Right cardiac atrium (tissue), 5 donors: ENCODE measurements at places on chromosomes 13 and 19. TPM values are rescaled to one million over a fixed set of nuclear protein-coding genes. Genes with fewer than 3 reads are reported as not detected.

- no peak for DNase-seq
Measured at GRCh38 chr19:28135825-28136224, 1077.1 kb downstream of the UQCRFS1 start.

DNA sequence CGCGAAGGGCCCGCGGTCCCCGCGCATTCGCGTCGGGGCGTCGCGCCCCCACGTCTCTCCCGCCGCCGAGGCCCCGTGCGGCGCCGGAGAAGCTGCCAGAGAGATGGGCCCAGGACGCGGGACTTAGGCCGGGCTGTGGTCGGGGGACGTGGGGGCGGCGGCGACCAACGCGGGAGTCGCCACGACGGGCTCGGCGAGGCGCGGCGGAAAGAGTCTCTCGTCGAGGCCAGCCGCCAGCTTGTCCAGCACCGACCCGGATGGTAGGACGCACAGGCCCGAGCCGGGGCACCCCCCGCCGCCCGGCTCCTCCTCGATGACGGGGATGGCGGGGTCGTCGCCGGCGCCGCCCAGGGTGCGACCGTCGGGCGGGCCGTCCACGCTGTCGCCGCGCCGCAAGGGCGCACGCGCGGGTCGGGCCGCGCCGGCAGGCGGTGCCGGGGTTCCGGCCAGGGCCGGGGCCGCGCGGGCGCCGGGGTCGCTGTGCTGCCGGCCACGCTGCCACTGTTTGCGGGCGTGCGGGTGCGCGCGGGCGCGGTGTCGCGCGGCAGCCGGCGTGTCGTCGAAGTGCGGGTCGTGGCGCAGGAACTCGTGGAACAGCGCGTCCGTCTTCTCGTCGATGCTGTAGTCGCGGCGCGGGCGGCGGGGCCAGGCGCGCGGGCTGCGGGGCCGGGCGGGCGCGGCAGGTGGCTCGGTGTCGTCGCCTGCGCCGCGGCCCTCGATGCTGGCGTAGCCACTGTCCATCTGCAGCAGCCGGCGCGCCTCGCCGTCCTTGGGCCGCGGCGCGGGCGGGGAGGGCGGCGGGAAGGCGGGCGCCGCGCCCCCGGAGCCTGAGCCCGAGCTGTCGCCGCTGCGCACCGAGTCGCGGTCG is 8.5 kb downstream of the CBARP start:
- no peak for DNase-seq

GRCh38 chr13:99973163-99973807 is 1.7 kb upstream of the ZIC5 start:
- no peak for DNase-seq

- DNase-seq = no peak
Measured at GRCh38 chr19:17648097-17648660, 40.0 kb downstream of the UNC13A start.

- no peak for DNase-seq
Measured at GRCh38 chr19:54107876-54108490, 5.3 kb downstream of the NDUFA3 start.

DNA sequence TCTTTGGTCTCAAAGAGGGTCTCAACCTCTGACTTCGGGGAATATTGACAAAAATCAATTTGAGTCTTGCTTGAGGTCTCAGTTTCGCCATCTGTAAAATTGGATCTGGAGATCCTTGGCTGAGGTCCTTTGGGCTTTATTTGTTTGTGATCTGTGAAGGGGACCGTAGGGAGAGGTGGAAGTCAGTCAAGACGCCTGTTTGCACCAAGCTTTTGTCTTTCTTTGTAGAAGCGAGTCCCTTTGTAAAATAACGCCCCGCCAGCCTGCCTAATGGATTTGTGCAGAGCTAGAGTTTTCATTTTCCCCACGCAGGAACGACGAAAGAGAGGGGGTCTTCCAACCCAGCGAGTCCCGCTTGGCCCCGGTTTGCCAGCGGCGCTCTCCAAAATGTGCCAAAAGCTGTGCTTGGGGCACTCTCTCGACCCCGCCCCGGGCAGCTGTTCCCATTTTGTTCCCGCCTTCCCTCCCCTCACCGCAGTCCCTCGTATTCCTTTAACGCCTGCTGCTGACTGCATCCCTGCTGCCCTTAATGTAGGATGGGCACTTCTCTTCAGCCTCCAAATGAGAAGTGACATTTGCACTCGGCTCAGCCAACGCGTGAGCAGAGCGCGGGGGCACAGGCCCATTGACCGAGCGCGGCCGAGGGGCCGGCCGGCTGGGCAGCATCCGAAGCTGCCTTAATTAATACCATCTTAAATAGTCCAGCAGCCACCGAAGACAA is 13.0 kb downstream of the ZIC5 start:
- DNase-seq = no peak

- DNase-seq = no peak
Measured at GRCh38 chr13:90751026-90751425, 596.5 kb upstream of the MIR17HG start.

DNA sequence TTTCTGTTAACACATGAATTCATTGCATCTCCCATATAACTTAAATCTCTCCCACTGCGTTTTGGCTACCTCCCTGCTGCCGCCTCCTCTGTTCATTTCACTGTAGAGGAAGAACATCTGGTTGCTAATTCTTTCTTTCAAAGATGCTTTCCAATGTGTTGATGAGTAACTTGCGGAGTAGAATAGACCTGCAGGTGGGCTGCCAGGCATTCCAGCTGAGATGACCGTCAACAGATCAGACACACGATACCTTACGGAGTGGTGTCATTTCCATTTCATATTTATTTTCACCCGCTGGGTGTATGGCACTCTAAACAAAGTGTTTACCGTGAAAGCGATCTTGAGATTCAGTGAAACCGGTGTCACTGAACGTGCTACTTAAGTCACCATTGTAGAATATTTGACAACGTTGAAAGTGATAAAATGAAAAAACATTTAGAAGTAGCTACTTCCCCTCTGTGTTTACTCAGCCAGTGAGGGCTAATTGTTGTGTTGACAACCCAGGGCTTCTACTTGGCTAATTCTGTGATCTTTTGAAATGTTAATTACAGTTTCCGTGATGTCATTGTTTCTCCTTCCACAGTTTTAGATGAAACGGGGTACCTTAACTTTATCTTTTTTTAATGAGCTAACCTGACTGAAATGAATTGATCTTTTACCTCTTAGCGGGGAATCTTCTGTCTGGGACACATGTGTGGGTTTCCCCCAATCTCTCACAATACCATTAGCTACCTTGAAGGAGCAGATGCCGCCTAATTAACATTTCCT is 228.5 kb upstream of the ARGLU1 start:
- no peak for DNase-seq

- DNase-seq = no peak
Measured at GRCh38 chr13:44573790-44574465, 2.2 kb downstream of the TSC22D1 start.

DNA sequence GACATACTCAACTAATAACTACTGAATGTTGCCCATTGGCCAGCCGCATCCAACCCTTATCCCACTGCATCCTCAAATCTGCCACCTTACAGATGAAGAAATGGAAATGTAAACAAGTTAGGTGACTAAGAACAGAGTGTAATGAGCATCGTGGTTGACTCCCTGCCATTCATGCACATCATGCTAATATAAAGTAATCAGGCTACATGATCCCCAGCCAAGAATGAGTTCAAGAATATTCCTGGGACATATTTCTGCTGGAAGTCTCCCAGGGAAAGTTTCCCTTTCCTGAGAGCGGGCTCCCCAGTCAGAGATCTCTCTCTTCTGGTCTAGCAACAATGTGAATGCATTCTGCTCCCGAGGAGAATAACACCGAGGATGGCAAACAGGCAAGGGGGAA is 55.9 kb upstream of the SERP2 start:
- no peak for DNase-seq

GRCh38 chr13:41621716-41622431 is 164.5 kb downstream of the RGCC start:
- no peak for DNase-seq

DNA sequence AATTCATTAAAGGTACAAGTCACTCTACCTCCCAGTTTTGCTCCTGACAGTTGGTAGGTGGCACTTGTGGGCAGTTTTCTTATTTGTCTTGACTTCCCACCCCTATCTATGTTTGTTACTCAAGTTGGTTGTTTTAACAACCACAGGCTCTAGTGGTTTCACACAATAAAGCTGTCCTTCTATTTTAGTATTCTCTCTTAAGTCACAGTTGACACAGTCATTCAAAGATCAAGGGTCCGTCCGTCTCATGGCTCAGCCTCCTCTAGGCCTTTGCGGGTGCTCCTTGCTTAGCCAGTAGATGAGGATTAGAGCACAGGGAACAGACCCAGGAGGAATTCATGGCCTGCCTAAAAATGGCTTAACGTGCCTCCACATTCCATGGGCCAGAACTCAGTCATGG is 573.7 kb downstream of the IRS2 start:
- DNase-seq = no peak

- DNase-seq = no peak
Measured at GRCh38 chr13:45133396-45134118, 13.2 kb downstream of the GTF2F2 start.

DNA sequence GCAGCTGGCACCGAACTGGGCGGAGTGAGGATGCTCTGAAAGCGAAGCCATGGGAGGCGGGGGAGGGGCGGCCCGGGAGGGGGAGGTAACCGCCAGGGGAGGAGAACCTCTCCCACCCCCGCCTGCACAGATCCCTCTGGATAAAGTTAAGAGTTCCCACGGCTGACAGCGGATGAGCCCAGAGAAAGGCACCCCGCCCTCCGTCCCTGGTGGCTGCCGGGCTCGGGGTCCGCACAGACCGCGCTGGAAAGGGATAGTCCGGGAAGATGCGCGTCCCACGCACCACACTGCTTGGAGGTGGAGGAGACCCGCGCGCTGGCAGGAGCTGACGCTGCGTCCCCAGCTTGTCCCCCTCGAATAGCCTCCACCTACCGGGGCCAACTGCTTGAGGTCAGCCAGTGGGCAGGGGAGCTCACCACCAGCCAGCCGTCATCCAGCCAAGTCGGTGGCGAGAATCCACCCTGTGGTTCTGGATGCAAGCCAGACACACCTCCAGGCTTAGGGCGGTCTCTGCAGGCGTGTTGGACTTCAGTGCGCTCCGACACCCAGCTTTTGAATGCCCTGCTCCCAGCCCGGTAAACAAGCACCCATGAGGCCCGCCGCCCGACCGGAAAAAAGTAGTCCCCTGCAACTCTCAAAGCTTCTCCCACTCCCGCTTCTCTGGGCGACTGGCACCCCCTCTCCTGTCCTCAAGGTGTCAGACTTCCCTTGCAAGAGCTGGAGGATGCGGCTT is at the start of gene TRPC4:
Gene TRPC4, minus strand, starts transcription at position 17 of the 733 bp plus-strand sequence. CDS start 86,439 bp downstream, outside the sequence.
- peak; percentile 64 for DNase-seq

GRCh38 chr13:43661161-43661830 is 125.5 kb downstream of the ENOX1 start:
- no peak for DNase-seq

- DNase-seq = no peak
Measured at GRCh38 chr13:77860507-77860981, 58.1 kb downstream of the EDNRB start.

GRCh38 chr13:26949701-26950502 is 189.3 kb upstream of the GPR12 start:
- DNase-seq = no peak

DNA sequence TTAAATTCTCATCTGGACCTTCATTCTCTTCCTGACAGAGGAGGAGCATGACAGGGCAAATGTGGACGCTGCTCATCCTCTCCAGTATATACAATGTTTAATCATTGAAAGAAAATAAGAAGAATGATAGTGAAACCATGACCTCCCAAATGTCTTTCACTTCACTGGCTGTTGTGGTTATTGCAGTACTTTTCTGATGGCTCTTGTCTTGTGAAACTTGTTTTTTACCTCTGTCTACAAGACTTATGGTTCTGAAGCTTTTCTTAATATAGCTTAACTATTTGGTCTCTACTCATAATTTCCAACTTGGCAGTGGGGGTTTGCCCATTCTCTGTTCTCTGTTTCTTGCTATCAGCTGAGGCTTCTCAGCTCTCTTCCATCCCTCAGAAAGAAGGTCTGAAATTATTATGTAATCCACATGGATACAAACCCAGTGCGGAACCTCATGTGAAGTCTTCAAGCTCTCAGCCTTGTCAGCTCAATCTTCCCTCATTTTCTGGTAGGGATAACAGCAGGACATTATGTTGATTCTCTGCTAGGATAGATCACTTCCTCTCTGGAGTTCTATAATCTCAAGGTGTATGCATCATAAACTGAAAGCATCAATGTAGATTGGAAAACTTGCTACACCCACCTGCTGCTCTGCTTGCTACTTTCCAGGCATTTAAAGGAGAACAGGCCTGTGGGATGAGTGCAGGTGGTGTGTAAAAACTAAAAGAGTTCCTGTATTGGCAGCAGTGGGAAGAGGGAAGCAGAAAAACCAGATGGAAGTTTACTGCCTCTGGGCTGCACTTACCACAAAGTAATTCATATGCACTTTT is 250.3 kb upstream of the HTR2A start:
- DNase-seq = no peak

DNA sequence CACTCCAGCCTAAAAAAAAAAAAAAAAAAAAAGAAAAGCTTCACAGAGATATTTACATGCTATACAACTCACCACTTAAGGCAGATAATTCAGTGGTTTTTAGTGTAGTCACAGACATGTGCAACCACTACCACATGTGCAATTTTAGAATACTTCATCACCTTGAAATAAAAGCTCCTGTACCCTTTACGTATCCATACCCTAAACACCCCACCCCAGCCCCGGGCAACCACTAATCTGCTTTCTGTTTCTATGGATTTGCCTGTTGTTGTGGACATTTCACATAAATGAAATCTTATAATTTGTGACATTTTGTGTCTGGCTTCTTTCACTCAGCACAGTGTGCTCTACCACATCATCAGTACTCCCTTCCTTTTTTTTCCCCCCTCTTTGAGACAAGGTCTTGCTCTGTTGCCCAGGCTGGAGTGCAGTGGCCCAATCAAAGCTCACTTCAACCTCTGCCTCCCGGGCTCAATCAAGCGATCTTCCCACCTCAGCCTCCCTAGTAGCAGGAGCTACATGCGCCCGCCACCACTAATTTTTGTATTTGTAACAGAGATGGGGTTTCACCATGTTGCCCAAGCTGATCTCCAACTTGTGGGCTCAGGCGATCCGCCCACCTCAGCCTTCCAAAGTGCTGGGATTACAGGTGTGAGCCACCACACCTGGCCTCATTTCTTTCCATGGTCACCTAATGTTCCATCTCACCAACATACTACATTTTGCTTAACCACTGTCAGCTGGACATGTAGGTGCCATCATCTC is 4.0 kb downstream of the DDX39A start:
- DNase-seq = no peak

- peak; percentile 49 for DNase-seq
Measured at GRCh38 chr13:34883396-34883795, 58.7 kb upstream of the NBEA start.

The AP1M2 gene
- total RNA-seq = not detected

The DAZAP1 gene
- total RNA-seq = 92.1 TPM

The METTL21C gene
- total RNA-seq = not detected

The RUBCNL gene
- total RNA-seq = 1.1 TPM

The TJP3 gene
- not detected for total RNA-seq

The S1PR5 gene
- total RNA-seq = 0.31 TPM

The ZNF155 gene
- total RNA-seq = 6.9 TPM

The MPND gene
- 25.5 TPM for total RNA-seq

The RASIP1 gene
- 19.0 TPM for total RNA-seq

The C19orf38 gene
- 0.76 TPM for total RNA-seq

The DMKN gene
- total RNA-seq = 9.1 TPM

The CGB5 gene
- not detected for total RNA-seq

The ZNF99 gene
- 0.31 TPM for total RNA-seq
